Cardiac muscle cell (in vitro differentiated cells and primary cell): ENCODE measurements at places on chromosomes 3 and 15. TPM values are rescaled to one million over a fixed set of nuclear protein-coding genes. Genes with fewer than 3 reads are reported as not detected.

GRCh38 chr15:40914013-40914412, 15.1 kb upstream of the DLL4 start:
- no peak for DNase-seq

RASGRP1 gene
- 1.1 and 6.3 TPM in 2 replicates for polyA plus RNA-seq

CSTA gene
- polyA plus RNA-seq, result not detected in 2 replicates

DNA sequence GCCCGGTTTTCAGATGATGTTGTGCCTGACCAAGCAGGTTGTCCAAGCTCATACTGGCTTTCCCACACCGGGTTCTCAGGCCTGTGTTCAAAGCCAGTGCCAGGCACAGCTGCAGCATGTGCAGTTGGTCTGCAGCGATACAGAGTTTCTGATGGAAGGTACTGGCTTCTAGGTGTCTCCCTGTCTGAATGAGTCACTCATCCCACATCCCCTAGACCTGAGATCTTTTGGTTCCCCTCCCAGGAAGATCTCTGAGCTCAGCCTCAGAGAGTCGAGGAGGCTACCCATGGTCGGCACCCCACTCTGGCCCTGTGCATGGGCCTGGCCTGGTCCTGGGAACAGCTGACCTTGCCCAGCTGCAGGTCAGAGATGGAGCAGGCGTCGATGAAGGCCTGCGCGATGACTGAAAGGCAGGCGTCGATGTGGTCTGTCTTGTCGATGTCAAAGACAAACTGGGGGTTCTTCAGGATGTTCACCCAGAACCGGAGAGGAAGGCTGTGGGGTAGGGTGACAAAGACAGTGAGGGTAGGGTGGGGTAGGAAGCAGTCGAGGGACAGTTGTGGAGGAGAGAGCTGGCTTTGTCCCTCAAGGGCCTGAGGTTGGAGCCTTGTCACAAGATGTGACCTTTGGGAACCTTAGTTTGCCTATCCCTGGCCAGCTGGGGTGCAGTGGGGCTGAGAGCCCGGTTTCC, 15.3 kb downstream of the H1-8 start:
- no peak for DNase-seq

DNA sequence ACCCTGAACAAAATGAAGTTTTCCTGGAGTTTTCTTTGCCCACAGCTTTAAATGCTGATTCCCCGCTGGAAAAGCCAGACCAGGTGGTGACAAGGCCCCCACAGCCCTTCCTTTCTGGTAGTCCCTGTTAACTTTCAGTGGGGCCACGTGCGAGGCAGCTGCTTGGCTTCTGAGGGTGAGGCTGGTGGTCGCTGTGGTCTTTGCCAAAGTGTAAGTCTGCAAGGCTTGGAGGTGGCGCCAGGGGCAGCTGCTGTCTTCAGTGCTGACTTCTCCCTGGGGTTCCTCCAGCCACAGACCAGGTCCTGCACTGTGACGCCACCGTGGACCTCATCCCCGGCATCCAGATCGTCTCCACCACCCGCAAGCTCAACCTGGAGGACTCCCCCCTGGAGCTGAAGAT, 54.1 kb upstream of the TAMM41 start:
- DNase-seq, result no peak

DNA sequence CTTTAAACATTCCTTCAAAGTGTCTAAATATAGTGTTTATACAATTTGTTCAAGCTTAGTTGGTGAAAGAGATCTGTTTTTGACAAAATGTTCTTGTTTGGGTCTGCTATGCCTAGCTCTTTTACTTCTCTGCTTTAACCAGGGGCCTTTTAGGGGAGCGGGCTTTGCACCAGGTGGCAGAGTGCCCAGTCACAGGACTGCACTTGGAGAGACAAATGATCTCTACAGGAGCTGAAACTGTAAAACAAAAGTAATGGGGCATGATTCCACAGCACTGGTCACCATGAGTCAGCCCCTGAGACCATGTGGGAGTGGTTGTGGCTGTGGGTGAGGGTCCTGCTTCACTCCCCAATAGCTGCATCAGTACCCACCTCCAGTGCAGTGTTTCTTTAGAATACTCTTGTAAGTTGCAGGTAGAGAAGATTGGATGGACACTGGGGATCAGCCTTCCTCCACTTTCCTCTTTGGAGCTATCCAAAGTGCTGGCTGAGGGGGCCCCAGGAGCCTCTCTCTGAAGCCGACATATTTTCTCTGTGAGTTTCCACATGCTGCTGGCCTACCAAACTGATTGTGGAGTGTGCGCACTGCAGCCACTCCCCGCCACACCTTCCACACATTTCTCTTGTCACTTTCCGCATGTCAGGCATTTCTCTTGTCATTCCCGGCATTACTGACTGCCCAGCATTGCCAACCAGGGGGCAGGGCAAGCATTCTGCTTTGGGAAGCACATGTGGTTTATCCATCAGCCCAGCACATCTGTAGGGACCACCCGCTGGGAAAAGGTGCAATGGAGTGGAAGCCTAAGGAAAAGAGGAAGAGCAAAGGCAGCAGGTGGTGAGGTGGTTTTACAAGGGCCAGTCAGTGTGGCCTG, 110.0 kb downstream of the EPHB1 start:
- peak; percentile 24 for DNase-seq

GAP43 gene
- 2.9 and 5.7 TPM in 2 replicates for polyA plus RNA-seq

- DNase-seq, result no peak
These were observed 8.0 kb upstream of the MORC1 start for GRCh38 chr3:109125902-109126301.

TMCO5A gene
- polyA plus RNA-seq, result not detected in 2 replicates

GRCh38 chr3:354432-354831, 157.9 kb downstream of the CHL1 start:
- peak; percentile 58 for DNase-seq

- DNase-seq, result no peak
These were observed 22.5 kb downstream of the TM4SF18 start for GRCh38 chr3:149310796-149311534.

GRCh38 chr3:52695798-52696671, 9.6 kb downstream of the GLT8D1 start:
- no peak for DNase-seq

DNA sequence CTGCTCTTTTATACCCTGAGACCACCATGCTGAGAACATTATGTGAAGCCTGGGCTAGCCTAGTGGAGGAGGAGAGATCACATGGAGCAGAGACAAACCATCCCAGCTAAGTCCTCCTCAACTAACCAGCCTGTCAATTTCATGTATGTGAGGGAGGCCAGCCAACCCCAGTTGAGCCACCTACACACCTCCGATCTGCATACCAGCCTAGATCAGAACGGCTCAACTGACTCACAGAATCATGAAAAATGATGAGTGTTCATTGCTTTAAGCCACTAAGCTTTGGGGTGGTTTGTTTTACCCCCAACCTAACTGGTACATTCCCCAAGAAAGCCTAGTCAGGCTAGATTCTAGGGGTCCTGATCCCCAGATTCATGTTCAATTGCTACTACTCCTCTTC, 19.4 kb upstream of the CA12 start:
- DNase-seq, result no peak

GHSR gene
- polyA plus RNA-seq, result not detected in 2 replicates

MED12L gene
- polyA plus RNA-seq, result 1.9 and 5.6 TPM in 2 replicates

SKOR1 gene
- 0.24 TPM in 1 of 2 replicates, not detected in the other for polyA plus RNA-seq
